ENCODE measurements at places on chromosomes 2 and 18.

GRCh38 chr2:6312367-6312766 is 553.3 kb downstream of the CMPK2 start:
- no peak for DNase-seq

DNA sequence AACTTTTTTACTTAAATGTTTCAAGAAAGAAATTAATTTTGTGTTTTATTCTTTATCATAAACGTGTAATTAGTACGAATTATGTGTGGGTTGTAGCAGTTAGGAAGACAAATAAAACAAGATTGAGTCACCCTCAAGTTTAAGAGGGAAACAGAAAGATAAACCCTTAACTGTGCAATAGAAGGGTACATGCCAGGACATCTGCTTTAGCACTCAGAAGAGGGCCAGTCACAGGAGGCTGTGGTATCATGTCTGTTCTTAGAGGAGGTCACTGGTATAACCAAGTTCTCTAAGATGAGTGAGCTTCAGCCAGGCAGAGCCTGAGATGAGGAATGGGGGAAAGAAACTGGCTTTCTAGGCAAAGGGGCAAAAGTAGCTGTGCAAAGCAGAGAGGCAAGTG is 42.4 kb upstream of the GRHL1 start:
- peak; percentile 52 for DNase-seq

DNA sequence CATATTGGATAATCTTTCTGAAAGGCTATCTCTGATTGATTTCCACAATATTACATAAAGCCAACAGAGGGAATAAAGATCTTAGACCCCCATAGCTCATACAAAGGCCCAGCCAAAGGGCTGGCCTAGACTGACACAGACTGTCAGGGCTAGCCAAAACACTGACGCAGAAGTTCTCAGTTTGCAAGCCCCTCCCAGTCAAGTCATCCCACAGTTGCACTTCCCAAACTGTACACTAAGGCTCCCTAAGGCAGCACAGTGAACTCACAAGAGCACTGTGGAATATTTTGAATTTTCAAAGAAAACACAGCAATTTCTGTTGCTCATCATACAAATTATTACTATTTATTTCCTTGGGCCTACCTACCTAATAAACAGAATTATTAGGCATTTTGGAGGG is 244.9 kb downstream of the SP3 start:
- peak; percentile 48 for DNase-seq

DNA sequence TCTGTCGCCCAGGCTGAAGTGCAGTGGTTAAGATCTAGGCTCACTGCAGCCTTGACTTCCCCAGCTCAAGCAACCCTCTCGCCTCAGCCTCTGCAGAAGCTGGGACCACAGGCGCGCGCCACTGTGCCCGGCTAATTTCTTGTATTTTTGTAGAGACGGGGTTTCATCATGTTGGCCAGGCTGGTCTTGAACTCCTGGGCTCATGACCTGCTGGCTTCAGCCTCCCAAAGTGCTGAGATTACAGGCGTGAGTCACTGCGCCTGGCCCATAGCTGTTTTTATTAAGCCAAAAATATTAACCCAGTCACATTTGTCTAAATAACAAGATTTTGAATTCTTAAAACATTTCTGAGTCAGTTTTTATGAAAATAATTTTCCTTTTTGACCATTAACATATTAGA is 6.3 kb upstream of the SFT2D3 start:
- DNase-seq = no peak

GRCh38 chr2:5020116-5020875 is 671.9 kb upstream of the SOX11 start:
- peak; percentile 2 for DNase-seq

GRCh38 chr18:24397131-24397693 is 412 bp downstream of the OSBPL1A start:
- DNase-seq = peak; percentile 68

DNA sequence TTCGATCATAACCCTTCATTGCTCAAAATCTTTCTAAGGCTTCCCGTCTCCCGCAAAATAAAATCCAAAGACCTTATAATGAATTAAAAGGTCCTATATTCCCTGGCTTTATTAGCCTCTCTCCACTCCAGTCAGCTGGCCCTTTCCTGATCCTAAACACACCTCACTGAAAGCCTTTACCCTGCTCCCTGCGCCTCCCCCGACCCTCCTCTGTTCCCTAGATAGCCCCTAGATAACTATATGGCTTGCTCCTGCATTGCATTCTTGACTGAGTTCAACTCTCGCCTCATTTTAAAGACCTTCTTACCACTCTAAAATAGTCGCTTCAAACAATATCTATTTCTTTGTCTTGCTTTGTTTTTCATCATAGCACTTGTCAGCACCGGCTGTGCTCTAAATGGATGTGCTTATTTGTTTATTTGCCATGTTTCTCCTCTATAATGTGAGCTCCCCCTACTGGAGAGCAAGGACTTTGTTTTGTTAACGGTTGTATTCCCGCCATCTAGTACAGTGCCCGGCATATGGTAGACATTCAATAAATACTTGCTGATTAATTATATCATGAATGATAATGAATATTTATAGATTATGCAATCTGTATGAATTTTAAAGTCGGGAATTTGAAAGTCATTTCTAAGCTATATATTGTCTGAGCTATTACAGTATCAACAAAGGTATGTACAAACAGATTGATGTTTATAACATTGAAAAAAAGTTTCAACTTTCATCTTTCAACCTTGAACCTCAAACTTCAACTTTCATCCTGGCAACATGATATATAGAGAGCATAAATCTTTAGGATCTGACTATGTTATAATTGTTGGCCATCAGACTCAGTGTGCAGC is 32.4 kb upstream of the VIT start:
- DNase-seq = peak; percentile 82

DNA sequence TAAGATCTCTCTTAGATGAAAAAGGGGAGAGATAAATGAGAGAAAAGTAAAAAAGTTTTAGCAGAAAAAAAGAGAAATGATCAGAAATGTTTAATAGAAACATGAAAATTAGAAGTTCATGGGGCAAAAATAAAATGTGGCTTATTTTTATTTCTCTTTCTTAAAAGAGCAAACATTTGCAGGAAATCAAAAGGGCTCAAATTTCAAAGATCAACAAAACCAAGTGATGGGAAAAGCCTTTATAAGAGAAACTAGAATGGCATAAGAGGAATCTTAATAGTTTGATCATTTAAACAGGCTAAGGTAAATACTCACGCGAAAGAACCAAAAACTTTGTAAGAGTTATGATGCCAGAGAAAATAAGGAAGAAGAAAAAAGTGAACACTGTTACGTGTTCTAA is 23.3 kb upstream of the DAW1 start:
- no peak for DNase-seq

DNA sequence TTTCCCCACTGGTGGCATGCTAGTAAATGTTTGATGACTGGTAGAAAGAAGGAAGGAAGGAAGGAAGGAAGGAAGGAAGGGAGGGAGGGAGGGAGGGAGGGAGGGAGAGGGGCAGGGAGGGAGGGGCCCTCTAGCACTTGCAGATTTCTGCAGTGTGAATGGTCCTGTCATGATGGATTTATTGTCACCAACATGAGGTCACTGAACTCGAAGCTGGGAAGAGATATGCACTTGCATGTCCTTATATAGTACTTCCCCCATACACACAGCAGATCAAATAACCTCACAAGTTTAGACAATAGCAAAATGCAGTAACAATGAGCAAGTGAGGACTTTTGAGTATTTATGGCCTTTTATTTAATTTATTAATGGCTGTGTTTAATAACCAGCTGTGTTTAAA is 44.5 kb upstream of the CXCR4 start:
- DNase-seq = no peak

DNA sequence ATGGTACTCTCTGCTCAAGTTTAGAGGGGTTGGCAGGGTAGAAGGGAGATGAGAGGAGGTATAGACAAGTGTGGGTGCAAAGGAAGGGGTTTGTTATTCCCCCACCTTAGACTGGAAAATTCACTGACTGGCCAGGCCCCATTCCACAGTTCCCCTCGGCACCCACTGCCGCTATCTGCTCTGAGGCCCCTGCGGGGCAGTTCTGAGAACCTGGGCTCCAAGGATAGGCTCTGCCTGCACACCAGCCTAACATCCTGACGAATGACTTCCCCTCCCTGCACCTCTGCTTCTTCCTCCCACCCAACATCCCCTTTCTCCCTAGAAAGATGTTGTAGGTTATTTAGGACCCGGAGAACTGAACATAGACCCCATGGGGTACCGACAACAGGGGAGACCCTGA is 303.9 kb upstream of the HDAC4 start:
- no peak for DNase-seq

- no peak for DNase-seq
Observed at GRCh38 chr2:32671885-32672533, 44.2 kb downstream of the TTC27 start.

DNA sequence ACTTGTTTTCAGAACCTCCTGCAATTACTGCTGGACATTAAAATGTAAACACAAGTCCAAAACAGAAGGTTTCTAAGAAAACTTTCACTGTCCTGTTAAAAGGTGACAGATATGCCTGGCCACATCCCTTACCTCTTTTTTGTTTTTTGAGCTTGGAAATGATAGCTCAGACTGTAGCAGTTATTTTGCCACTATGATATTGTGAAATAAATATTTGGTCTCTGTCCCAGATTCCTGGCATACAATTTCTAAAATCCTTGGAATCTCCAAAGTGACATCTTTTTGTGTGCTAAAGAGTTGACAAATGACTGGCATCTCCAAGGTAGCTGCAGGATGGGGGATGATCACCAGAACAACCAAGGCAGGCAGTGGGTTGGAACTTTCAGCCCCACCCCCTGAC is 16.8 kb downstream of the TPGS2 start:
- no peak for DNase-seq

DNA sequence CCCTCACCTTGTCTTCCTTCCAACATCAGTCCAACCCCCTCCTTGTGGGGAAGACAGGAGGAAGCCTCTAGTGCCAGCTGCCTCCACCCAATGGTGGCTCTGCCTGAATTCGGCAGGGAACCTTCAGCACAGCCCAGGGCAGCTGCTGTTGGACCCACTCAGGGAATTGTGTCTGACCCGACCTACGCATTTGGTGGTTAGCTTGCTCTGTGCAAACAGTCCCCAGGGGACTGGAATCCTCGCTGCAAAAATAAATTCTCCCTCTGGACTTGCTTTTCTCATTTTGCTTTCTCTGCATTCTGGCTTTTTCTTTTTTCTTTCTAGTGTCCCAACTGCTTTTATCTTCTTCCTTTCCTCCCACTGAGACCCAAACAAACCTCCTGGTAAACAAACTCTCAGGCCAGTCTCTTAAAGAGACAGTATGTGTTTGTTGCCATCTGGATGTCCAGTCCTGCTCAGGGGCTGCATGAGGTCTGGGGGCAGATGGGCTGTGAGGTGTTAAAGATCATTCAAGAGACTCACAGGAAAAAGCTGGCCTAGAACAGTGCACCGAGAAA is 137.7 kb upstream of the HAAO start:
- DNase-seq = no peak

DNA sequence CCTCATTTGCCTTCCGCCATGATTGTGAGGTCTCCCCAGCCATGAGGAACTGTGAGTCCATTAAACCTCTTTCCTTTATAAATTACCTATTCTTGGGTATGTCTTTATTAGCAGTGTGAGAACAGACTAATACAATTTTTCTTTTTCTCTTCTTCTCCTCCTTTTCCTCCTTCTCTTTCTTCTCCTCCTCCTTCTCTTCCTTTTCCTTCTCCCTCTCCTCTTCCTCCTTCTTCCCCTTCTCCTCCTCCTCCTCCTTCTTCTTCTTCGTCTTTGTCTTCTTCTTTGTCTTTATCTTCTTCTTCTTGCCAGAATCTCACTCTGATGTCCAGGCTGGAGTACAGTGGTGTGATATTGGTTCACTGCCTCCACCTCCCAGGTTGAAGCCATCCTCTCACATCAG is 20.2 kb downstream of the SKA1 start:
- DNase-seq = no peak

DNA sequence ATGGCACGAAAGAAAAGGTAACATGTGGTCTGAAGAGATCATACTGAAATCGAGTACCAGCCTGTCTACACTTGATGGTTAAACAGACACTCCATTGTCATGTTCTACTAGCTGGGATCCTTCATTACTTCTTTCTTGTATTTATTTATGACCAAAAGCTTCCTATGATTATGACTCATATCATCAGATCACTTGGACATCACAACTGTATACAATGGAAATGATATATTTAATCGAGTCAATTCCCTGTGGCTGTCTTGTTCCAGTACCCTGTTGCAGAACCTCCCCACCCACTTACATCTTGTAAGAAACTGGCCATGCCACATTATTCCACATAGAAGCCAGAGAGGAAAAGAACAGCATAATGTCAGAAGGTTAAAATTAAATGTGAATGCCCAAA is 358.9 kb downstream of the ZEB2 start:
- no peak for DNase-seq

DNA sequence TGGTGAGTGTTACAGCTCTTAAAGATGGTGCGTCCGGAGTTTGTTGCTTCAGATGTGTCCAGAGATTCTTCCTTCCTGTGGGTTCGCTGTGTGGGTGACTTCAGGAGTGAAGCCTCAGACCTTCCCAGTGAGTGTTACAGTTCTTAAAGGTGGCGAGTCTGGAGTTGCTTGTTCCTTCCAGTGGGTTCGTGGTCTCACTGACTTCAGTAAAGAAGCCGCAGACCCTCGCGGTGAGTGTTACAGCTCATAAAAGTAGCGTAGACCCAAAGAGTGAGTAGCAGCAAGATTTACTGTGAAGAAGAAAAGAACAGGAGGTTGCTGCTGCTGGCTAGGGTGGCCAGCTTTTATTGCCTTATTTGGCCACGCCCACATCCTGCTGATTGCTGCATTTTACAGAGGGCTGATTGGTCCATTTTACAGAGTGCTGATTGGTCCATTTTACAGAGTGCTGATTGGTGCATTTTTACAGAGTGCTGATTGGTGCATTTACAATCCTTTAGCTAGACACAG is 34.0 kb upstream of the SPTBN1 start:
- no peak for DNase-seq

DNA sequence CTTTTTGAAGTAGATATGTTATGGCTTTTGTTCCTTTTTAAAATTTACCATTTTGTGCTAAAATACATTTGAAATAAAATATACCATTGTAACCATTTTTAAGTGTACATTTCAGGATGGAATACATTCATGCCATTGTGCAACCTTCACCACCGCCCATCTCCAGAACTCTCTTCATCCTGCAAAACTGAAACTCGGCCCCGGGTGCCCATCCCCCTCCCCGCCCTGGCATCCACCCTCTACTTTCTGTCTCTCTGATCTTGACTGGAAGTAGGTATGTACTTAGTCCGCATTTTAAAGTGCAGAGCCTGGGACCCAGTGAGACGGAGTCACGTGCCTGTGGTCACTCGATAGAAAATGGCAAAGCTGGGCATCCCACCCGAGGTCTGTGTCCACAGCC is 45.6 kb downstream of the DIPK1C start:
- DNase-seq = no peak
